ENCODE measurements at places on chromosomes 16 and 17.

- no peak for DNase-seq
These were observed 358.7 kb downstream of the SLC39A11 start for GRCh38 chr17:72733619-72734282.

DNA sequence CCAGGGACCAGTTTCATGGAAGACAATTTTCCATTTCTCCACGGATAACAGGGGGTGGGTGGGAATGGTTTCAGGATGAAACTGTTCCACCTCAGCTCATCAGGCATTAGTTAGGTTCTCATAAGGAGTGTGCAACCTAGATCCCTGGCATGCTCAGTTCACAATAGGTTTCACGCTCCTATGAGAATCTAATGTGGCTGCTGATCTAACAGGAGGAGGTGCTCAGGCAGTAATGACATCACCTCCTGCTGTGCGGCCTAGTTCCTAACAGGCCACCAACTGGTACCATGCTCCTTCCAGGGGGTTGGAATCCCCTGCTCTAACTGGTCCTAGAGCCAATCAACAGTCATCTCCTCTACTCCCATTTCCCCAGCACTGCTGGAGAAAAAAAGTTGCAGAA lies 19.9 kb downstream of the TEX14 start:
- no peak for DNase-seq

DNA sequence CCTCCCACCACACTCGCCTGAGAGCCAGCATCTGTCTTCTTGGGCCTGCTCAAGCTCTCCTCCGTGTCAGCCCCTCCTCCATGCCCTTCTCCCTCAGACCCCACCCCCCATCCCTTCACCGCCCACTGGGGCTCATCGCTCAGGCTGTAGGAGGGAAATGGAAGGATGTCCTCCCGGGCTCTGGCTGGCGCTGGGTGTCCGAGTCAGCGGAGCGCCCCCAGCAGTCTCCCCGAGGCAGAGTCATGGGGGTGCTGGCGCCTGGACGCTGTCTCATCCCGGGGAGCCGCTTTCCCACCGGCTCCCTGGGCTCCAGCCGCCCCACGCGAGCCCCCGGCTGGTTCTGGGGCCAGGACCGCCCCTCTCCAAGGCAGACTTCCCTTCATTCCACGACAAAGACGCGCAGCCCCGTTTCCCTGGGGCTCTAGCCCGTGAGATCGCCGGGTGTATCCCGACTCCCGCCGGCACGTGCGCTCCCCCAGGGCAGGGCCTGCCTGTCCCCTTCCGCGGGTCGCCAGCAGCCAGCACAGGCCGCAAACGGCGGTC lies 428 bp upstream of the ANTKMT start:
- DNase-seq = peak; percentile 50

- DNase-seq = no peak
These were observed 528 bp upstream of the NOL11 start for GRCh38 chr17:67717192-67717623.

DNA sequence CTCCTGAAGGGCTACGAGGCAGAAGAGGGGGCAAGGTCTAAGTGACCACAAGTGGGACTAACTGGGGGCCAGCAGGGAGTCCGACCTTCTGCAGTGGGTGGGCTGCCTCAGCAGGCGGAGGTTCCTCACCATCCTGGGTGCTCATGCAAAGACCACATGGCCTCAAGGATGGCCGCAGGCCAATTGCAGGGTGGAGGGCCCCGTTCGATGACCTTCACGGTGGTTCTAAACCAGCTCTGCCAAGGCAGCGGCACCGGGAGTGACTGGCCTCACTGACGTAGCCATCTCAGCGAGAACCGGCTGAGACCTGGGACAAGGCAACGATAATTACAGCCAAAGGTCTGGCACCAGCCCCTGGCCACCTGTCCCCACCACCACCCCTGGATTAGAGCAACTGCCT lies 5.7 kb downstream of the SMIM5 start:
- DNase-seq = no peak

GRCh38 chr16:74100395-74101326 lies 196.0 kb upstream of the PSMD7 start:
- DNase-seq = no peak

DNA sequence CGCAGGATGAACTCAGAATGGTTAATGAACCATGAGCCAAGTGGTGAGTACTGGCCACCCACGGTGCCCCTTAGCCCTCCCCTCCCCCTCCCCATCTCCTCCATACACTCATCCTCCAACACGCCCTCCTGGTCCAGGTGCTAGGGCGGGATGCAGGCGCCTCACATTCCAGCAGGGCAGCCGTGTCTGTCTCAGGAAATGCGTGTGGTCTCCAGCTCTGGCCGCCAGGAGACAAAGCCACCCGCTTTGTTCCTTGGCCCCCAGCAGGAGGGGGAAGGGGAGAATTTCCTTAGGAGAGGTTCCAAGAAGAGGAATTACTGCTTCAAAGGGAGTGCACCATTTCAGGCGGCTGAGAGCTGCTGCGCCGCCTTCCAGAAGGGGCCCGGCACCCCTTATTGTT lies 29.7 kb upstream of the RMI2 start:
- peak; percentile 12 for DNase-seq

- no peak for DNase-seq
These were observed 41.9 kb upstream of the SKAP1 start for GRCh38 chr17:48471817-48472410.

GRCh38 chr16:69106491-69107315 lies 1.2 kb downstream of the HAS3 start:
- no peak for DNase-seq

- DNase-seq = no peak
These were observed 98.2 kb upstream of the WSCD1 start for GRCh38 chr17:5971969-5972368.

DNA sequence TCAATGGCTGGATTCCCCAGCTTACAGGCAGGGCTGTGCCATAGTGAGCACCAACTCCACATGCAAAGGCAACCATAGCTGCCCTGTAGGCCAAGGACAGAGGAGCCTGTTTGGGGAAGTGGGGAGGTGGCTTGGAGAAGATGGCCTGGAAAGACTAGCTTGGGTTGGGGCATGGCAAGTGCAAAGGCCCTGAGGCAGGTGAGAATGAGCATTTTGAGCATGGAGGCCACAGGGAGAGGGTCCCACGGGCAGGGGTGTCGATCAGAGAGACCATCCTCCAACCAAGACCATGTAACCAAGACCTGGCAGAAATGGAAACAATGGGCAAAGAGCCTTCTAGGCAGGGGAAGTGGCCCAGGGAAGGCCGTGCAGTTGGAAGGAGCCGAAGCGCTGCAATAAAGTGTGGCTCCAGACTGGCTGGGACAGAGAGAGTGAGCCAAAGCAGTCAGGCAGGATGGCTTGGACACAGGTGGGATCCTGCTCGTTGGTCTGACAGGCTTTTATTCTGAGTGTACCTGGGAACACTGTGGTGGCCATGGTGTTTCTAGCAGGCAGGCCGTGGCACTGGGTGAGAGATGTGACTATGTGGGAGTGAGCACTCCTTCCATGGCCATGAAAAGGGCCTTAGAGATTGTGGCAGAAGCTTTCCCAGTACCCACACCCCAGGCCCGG lies 24.8 kb upstream of the MPRIP start:
- DNase-seq = no peak

GRCh38 chr16:30119428-30119827 lies 3.6 kb downstream of the MAPK3 start:
- no peak for DNase-seq

DNA sequence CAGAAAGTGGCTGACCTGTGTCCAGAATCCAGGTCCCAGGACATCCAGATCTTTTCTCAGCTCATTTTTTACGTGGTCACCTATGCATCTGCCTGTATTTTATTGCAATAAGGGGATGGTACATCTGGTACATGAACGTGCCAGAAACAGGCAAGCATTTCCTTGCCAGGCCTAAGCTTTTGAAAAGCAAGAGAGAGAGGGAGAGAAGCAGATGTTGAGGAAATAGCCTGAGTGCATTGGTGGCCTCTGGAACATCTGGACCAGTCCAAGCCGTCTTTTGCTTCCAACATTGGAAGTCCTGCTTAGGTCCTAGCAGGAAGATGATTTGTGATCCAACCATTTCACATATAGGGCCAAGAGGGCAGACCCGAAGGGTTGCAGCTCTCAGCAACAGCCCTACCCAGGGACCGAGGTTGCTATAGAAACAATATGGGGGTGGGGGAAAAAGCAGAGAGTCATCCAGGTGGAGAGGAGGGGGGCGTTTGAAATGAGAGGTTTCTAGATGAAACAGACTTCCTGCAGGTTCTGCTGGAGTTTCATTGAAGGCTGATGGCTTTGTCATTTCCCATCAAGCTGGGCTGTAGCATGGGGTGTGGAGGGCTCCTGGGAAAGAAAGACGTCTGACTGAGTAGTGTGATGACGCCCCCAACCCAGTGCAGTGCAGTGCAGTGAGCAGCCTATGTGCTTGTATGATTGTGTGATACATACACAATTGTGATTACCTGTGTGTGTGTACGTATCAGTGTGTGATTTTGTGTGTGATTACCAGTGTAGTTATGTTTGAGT lies 61.6 kb downstream of the SHISA6 start:
- DNase-seq = no peak
